ENCODE measurements at places on chromosomes 3 and 15. TPM values are rescaled to one million over a fixed set of nuclear protein-coding genes. Genes with fewer than 3 reads are reported as not detected.

LPP gene
- total RNA-seq = 31.5 TPM

- no peak for DNase-seq
These were observed 4.3 kb downstream of the LRRFIP2 start for GRCh38 chr3:37170060-37170459.

GRCh38 chr3:45870099-45870498, 16.2 kb upstream of the CCR9 start:
- no peak for DNase-seq

MYL3 gene
- not detected for total RNA-seq

GRCh38 chr3:22371607-22372291, 620.7 kb upstream of the ZNF385D start:
- DNase-seq = no peak
